ENCODE measurements at places on chromosomes 6 and 20. TPM values are rescaled to one million over a fixed set of nuclear protein-coding genes. Genes with fewer than 3 reads are reported as not detected.

- DNase-seq, result no peak
- H3K27ac ChIP-seq, result no peak overlapping the region
- no peaks in the 10 kb centered on the region for H3K4me1 ChIP-seq
- 0 out of 2 replicates have a peak, but pooled peaks cover 2% of the 10 kb centered on the region for H3K27me3 ChIP-seq
- no peaks in the 10 kb centered on the region for H3K36me3 ChIP-seq
Measured at GRCh38 chr6:43276577-43277305, 21.3 kb upstream of the SLC22A7 start.

GRCh38 chr6:21527731-21528130 lies 65.8 kb upstream of the SOX4 start:
- H3K27ac ChIP-seq, result no peak overlapping the region
- H3K4me3 ChIP-seq, result no peak overlapping the region
- H3K27me3 ChIP-seq, result peaks cover under 1% of the 10 kb centered on the region
- DNase-seq, result no peak
- no peaks in the 10 kb centered on the region for H3K36me3 ChIP-seq
- H3K4me1 ChIP-seq, result no peaks in the 10 kb centered on the region

- H3K36me3 ChIP-seq, result no peaks in the 10 kb centered on the region
- no peak for DNase-seq
- no peaks in the 10 kb centered on the region for H3K27me3 ChIP-seq
- no peak overlapping the region for H3K27ac ChIP-seq
Measured at GRCh38 chr6:160505970-160506369, 157.8 kb downstream of the SLC22A3 start.

The CNR1 gene
- total RNA-seq, result 0.13 TPM

GRCh38 chr6:137872581-137873115 lies 5.6 kb downstream of the TNFAIP3 start:
- H3K27ac ChIP-seq, result no peak overlapping the region
- H3K4me3 ChIP-seq, result no peak overlapping the region
- peaks cover 32% of the 10 kb centered on the region for H3K4me1 ChIP-seq
- peaks cover 15% of the 10 kb centered on the region for H3K36me3 ChIP-seq
- H3K27me3 ChIP-seq, result no peaks in the 10 kb centered on the region

The RAB23 gene
- 25.5 TPM for total RNA-seq

DNA sequence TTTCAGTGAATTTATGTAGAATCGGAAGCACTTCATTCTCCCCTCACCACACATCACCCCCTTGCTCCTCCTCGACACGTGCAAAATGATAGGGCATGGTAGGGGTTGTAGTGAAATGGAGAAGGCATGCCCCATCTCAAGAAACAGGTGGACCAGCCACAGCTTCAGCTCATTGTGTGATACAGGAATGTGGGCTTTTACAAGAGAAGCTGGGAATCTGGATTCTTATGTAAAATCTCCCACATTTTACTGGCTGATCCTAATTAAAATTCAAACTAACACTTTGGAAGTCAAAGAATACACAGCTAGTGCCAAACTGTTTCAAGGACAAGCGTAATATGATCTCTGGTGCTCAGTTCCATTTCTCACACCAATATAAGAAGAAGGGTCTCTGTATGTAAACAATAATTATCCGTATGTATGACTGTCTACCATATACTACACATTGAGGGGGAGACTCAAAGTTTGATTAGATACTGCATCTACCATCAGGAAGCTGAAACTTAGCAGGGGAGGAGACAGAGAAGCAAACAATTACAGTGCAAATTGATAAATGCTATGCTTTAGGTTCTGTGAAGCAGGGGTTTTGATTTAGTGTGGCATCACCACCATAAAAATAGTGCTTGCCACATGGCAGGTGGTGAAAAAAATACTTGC lies 24.3 kb upstream of the KIAA0408 start:
- H3K27me3 ChIP-seq, result no peaks in the 10 kb centered on the region
- H3K4me1 ChIP-seq, result peaks cover 10% of the 10 kb centered on the region
- no peak overlapping the region for H3K4me3 ChIP-seq
- DNase-seq, result no peak
- no peaks in the 10 kb centered on the region for H3K36me3 ChIP-seq

The C20orf202 gene
- total RNA-seq, result not detected

All from Panc1 (cell line).